Tibial nerve (tissue), 4 donors: ENCODE measurements at places on chromosomes 7 and 10. TPM values are rescaled to one million over a fixed set of nuclear protein-coding genes. Genes with fewer than 3 reads are reported as not detected.

DNA sequence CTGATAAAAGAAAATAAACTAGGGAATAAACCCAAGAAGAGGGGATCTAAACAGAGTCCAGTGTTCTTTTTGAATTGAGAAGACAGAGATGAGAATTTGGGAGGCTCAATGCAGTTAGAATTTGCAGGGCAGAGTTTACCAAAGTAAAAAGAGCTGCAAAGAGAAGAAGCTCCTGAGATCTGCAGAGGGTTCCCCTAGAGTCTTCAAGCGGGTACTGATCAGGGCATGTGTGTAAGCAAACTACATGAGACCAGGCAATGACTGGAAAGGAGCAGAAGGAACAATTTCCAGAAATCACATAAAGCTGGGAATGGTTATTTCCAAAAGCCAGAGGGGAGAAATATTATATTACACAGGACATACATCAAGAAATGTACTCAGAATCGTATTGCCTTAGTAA is 58.1 kb upstream of the TES start:
- DNase-seq, result no peak

GRCh38 chr7:112116894-112117293 is 89.3 kb downstream of the DOCK4 start:
- DNase-seq, result no peak

GRCh38 chr7:40572810-40573465 is 438.1 kb downstream of the SUGCT start:
- no peak for DNase-seq

- DNase-seq, result no peak
These were observed 896 bp upstream of the GNG11 start for GRCh38 chr7:93920496-93921182.

DNA sequence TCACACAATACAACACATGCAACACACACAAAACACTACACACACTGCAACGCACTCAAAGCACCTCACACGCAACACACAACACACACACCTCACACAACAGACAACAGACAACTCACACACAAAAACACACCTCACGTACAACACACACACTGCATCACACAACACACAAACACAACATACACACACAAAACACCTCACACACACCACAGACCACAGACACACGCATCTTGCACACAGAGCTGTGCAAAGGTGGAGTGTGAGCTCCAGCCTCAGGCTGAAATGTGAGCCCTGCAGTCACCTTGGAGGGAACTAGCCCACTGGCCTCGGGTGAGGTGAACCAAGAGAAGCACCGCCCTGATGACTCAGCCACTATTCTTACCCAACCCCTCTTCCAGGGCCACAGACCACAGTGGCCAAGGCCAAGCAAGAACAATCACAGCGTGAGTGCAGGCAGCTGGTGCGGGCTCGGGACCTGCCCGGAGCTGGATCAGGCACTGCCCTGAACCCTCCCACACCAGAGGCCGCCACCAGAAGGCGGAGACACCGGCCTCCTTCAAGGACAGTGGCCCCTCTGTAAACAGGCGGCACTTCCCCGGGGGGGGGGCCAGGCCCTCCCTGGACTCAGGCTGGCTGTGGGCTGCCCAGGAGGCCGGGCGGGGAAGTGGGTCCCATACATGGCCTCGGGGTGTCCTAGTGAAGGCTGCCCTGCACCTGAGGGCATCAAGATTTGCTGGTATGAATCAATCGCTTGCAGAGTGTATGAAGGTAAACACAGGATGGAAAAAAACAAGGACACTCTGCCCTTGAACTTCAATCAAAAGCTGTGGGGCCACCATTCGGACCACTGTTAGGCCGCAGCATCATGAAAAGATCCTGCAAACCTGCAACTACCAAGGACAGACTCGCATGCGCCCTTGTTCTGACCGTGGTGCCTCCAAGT is 106.7 kb downstream of the TNS3 start:
- DNase-seq, result peak; percentile 74

DNA sequence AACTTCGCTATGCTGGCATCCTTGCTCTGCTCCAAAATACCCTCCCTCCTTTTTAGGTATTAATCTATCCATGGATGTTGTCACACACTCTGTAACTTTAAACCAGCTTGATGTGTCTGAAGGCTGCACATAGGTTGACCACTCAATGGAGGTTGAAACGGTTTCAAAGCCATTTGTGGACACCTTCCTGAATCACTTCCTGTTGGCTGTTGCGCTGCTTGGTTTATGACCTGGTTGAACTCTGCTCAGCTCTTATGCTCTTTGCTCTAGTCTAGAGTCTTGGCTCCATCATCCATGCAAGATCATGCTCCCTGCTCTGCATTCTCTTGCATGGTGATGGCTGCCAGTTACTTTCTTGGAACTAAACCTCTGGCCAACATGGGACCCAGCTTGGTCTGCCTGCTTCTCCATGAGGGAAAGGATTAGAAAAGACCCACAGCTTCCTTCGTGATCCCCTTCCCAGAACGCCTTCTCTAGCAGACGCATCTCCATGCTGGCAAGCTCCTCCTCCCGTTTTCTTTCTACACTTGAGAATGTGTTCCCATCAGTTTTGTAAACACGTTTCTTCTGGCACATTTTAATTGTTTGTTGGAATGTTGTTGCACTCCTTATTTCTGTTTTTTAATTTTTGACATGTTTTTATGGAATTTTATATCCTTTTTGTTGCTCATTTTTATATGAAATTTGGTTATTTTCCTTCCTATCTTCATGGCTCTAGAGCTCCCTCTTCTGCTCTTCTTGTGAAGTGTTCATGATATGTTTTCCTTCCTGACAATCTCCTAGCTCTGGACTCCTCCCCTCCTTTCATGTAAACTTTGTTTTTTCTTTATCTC is 149.8 kb downstream of the XPNPEP1 start:
- DNase-seq, result peak; percentile 44

DNA sequence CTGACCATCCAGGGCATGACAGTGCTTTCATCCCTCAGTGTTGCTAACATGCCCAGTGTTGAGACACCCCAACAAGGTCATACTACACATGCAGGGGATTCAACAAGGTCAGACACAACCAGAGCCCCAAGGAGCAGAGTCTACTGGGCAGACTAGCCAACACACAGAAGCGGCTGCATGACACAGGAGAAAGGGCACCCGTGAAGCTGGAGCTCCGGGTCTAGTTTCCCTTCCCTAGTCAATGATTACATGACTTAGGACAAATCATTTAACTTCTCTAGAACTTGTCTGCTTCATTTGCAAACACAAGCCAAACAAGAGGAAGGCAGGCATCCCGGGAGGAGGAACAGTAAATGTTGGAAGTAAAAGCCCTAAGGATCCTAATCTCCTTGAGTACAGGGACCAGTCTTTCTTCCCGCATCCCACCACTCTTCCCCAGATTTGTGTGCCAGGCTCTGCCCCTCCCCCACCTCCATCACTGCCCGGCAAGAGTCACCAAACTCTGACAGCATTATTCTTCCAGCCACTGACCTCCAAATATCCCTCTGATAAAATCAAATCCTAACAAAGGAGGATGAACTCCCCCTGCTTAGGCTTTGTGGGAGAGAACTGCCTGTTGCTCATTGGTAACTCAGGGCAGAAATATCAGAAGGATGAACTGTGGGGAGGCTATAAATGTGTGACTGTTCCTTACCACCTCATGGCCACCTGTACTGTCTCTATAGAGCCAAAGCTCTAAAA is 104.3 kb downstream of the KCNMA1 start:
- DNase-seq, result no peak

GRCh38 chr7:27424749-27425148 is 182.1 kb downstream of the EVX1 start:
- no peak for DNase-seq

DNA sequence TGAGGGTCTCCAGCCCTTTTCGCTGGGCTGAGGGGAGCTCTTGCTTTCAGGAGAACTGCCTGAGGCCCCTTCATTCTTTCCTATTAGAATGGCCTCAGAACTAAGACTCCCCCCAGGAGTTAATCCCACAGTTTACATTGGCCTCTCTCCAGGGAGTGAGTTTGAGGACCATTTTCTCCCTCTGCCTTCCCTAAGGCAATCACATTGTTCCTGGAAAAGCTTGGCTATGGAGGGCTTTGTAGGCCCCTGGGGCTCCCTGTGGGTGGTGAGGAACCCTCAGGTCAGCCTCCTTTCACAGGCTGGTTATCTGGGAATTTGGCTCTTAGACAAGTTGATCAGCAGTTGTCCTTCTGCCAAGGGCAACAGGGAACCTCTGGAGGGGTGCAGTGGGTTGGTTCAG is 343.7 kb downstream of the RPS24 start:
- no peak for DNase-seq

GRCh38 chr7:1562597-1563051 is 6.6 kb upstream of the TMEM184A start:
- no peak for DNase-seq

DNA sequence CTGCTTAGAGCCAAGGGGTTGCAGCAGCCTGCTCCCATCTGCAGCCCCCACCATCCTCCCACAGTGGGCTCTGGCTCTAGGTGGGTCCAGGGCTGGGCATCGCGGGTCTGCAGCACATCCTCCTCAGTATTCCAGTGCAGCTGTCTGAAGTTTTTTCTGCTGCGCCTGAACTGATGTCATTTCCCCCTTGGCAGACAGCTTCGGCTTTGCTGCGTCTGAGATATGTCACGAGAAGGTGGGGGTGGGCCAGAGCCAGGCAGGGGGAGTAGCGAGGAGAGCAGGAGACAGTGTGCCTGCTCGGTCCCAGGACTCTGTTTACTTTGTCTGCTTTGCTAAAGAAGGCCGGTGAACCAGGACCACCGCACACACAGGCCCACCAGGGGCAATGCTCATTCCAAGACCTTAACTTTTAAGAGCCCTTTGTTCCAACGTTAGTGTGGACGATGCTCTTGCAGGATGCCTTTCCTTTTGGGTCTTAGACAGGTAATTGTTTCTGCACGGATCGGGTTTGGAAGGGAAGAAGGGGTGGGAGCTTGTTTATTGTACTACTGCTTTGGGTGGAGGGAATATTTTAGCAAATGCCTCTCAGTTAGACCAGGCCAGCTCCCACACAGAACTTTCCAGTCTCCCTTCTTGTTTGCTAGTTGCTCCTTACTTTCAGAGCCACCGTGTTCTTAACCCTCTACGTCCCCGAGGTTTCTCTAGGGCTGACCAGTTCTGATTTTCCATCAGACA is 32.4 kb downstream of the WBP1L start:
- DNase-seq, result peak; percentile 68

- DNase-seq, result no peak
These were observed 5.9 kb upstream of the HDAC9 start for GRCh38 chr7:18489624-18490023.

GRCh38 chr7:12582362-12582761 is 11.8 kb downstream of the SCIN start:
- DNase-seq, result no peak

- DNase-seq, result no peak
These were observed 82.4 kb upstream of the CHST15 start for GRCh38 chr10:124175701-124176348.

DNA sequence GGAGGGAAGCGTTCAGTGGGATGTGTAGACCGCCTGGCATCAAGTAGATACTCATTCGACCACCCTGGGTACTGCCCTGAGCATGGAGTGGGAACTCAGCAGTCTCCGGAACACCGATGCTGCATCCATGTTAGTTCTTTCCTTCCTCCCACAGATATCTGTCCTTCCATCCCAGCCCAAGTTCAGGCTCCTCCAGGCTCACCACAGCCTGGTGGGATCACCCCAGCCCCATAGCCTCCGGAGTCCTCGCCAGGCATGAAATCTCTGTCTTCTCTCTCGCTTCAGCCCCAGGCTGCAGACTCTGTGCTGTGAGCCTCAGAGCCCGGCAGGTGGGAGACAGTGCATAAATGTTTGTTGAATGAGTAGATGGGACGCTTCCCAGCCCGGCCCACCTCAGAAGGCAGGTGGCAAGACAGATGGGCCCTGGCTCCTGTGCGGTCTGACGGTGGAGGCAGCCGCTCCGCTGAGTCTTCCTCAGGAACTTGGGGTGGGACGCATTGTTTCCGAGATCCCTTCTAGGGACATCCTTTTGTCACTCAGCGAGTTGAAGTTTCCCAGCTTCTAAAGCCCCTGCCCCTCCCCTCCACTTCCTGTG is 42.9 kb downstream of the ELFN1 start:
- DNase-seq, result no peak

GRCh38 chr7:22488643-22489462 is 11.1 kb downstream of the STEAP1B start:
- DNase-seq, result peak; percentile 50

- no peak for DNase-seq
These were observed 156.2 kb downstream of the PARD3 start for GRCh38 chr10:34658934-34659333.

DNA sequence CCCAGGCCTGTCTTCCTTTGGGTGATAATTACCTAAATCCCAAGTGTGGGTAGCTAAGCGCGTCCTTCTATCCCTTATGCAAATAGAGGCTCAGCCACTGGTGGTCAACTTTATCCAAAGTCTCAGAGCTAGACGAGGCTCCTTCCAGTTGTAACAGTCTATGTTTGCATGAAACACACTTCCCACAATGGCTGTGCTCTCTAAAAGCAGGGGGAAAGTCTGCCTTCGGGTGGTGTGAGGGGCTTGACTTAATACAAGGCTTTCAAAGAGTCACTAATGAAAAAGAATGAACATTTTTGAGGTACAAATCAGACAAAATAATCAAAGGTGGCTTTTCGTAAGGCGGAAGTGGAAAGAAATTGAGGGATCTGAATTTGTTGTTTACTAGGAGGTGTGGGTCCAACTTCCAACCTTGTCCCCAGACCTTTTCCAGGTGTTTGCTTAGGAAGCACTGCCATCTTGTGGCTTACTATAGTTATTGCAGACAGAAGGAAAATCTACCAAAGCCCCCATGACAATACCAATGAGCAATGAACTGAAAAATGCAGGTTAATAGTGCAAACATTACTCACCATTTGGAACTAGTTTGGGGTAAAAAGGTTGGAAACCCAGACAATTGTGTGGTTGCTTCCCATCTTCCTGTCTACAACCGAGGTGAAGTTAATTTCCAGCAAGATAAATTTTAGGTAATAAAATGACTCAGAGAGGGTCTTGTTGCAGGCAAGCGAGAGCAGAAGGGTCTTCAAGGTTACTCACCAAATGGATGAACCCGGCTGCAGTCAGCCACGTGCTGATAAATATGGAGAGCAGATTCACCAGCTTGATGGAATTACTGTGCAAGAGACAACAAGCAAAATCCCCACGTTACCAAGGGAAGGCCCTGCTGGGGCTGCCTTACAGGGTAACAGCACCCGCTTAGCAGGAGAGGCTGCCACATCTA is 525.7 kb downstream of the KCNMA1 start:
- DNase-seq, result no peak

GRCh38 chr10:11255796-11256444 is 238.2 kb downstream of the CELF2 start:
- no peak for DNase-seq

GRCh38 chr7:5709347-5709950 is 72.0 kb downstream of the RNF216 start:
- DNase-seq, result no peak

TLX1 gene
- not detected for total RNA-seq

FBXL13 gene
- 0.20 TPM for total RNA-seq

TMEM130 gene
- 5.7 TPM for total RNA-seq

LRRC18 gene
- total RNA-seq, result not detected

CPEB3 gene
- total RNA-seq, result 8.8 TPM

TWIST1 gene
- total RNA-seq, result 28.2 TPM

OPALIN gene
- total RNA-seq, result not detected

KCNMA1 gene
- 19.9 TPM for total RNA-seq

ALKBH4 gene
- total RNA-seq, result 21.0 TPM

TMEM213 gene
- total RNA-seq, result not detected
